ENCODE measurements at places on chromosomes 7 and 10.

- no peak for DNase-seq
Measured at GRCh38 chr10:121433965-121434364, 164.3 kb downstream of the FGFR2 start.

- no peak for DNase-seq
Measured at GRCh38 chr10:72912736-72913135, 19.2 kb downstream of the OIT3 start.

GRCh38 chr7:139095194-139095659 lies 14.3 kb downstream of the ZC3HAV1 start:
- no peak for DNase-seq

- no peak for DNase-seq
Measured at GRCh38 chr10:416091-416515, 273.4 kb downstream of the DIP2C start.

GRCh38 chr10:26378861-26379294 lies 59.3 kb upstream of the APBB1IP start:
- DNase-seq: no peak

- no peak for DNase-seq
Measured at GRCh38 chr10:112424651-112425050, 22.1 kb downstream of the ZDHHC6 start.

DNA sequence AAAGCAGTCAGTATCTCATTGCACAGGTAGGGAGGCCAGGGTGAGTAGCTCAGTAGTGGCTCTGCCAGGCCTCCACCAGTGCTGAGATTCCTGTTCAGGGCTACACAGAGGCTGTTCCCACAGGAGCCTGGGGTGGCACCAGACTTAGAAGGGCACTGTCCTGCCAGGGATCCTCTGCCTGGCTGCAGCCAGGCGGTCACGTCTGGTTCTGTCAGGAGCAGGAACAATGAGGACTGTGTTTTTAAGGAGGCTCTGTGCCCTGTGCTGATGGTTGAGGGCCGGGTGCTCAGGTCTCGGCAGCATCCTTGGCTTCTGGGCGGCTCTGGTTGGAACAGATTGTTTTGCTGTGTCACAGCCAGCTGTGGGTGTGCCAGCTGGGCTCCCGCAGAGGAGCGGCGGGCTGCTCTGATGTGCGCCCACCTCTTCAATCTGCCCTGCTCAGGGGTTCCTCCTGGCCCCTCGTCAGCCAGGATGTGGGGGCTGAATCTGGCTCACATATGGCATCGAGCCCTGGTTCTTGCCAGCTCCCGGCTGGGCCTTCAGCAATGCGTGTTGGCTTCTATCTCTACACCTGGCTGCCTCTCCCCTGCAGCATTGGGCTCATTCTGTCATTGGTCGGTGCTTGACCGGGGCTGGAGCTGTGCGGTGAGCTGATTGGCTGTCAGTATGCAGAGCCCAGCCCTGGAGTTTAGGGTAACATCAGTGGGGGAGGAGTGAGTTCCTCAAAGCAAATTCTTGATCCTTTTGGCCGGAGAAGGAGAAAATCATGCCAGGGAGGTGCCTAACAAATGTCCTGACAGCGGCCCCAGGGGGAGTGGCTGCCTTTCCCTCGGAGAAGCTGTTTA lies 41.2 kb downstream of the TACR2 start:
- no peak for DNase-seq

DNA sequence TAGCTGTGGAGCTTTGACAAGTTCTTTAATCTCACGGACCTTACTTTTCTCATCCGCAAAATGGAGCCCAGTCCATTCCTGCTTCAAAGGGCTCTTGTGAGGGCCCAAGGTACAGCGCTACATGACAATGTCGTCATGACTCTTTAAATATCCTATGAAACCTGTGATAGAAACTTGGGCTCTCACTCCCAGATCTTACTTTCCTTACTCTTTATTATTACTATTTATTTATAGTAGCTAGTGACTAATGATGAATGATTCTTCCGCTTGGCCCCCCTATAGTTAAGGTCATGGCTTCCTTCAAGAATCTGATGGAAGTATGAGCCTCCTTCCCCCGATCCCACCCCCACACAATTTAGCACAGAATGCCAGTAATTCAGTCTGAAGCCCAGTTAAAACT lies 41.9 kb downstream of the RBM20 start:
- DNase-seq: no peak

DNA sequence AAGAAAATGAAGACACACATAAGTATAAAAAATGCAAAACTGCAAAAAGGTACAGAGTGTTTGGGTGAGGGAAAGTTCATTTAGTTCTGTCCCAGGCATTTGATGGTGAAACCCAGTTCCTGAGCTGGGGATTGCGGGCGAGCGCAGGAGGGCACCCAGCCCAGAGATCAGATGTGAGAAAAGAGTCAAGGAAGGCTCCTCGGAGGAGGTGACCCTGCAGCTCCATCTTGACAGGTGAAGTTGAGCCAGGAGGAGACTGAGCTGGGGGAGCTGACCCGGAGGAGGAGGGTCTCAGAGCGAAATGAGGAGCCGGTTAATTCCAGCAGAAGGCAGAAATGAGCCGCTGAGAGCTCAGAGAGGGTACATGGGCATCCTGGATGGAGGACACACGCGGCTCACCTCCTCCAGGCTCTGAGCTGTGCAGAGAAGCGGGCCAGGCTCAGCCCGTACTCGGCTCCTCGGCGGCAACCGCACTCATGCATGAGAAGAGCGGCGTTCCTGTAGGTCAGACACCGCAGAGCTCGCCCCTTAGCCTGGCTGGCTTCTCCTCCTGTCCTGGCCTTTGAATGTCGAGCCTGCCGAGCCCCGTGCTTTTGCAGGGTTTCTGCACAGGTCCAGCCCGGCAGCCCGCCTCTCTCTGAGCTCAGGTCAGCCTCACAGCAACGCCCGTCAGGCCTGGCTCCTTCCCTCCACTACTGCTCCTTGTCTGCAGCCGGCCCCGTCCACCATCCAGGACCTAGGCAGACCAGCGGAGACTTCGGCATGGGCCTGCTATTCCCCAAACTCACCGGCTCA lies 9.5 kb upstream of the RAMP3 start:
- no peak for DNase-seq

DNA sequence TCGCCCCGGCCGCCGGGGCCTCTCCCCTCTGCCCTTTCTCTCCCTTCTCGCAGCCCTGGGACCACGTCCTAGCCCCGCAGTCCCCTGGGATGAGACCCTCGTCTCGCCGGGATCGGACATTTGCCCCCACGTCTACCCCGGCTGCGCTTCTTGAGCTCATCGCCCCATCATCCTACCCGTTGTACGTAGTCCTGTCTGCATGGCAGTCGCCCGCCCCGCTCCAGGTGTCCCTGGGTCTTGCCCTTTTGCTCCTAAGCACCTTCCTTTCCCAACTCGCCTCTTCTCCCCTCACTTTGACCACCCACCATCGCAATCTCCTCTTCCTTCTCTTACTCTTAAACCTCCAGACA lies 582 bp downstream of the TPST1 start:
- no peak for DNase-seq

GRCh38 chr7:44484482-44485313 lies 5.8 kb downstream of the NUDCD3 start:
- no peak for DNase-seq

DNA sequence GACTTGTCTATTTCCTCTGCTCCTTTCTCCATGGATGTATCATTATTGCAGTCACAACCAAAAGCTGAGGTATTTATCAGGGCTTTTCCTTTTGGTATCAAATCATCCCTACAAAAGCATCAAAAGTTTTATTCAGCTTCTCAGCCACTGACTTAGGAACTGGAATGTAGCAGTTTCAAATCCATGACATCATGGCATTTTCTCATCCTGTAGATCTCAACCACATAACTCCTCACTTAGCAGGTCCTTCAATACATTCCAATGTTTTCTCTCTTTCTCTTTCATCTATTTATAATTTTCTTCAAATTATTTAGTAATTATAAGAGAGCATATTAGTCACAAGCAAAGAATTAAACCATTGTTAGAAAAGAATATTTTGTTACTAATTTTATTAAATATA lies 537.4 kb upstream of the SORCS1 start:
- no peak for DNase-seq

- DNase-seq: no peak
Measured at GRCh38 chr7:118420888-118421287, 196.4 kb downstream of the ANKRD7 start.

DNA sequence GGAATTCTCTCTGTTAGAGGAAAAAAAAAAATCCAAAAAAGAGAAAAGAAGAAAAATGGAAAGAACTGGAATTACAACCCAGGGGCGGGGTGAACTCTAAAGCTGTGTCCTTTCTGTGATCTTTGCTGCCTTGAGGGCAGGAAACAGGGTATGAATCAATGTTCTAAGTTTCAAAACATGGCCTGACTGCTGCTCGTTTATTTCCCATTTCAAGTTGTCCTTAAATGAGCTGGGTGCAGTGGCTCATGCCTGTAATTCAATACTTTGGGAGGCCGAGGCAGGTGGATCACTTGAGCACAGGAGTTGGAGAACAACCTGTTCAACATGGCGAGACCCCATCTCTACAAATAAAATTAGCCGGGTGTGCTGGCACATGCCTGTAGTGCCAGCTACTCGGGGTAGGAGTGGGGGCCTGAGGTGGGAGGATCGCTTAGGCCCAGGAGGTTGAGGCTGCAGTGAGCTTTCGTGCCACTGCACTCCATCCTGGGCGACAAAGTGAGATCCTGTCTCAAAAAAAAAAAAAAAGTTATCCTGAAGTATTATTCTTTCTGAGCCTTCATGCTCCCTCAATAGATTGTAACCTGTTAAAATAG lies 24.7 kb upstream of the TFAM start:
- DNase-seq: no peak

Data from stimulated activated CD8-positive, alpha-beta memory T cell treated with anti-CD3 and anti-CD28 coated beads, Interleukin-4, amount 100 ng/mL, for 24 hours (primary cell).